ENCODE measurements at places on chromosomes 5 and 9.

DNA sequence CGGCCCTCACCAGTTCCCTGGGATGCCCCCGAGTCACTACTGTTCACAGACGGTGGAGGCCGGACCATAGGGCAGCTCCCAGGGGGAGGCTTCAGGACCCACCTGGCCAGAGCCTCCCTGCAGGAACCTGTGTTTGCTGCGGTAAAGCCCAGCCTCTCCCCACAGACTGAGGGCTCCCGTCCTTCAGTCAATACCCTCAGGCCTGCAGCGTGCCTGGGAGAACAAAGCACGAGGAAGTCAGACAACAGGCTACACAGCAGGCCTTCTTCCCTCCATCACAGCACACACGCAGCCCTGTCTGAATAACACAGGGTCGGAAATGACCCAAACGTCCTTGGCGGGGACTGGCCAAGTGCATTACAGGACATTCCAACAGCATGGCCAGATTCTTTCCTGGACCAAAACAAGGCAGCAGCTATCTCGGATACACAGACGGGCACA is 34.4 kb downstream of the COL23A1 start:
- no peak for DNase-seq

DNA sequence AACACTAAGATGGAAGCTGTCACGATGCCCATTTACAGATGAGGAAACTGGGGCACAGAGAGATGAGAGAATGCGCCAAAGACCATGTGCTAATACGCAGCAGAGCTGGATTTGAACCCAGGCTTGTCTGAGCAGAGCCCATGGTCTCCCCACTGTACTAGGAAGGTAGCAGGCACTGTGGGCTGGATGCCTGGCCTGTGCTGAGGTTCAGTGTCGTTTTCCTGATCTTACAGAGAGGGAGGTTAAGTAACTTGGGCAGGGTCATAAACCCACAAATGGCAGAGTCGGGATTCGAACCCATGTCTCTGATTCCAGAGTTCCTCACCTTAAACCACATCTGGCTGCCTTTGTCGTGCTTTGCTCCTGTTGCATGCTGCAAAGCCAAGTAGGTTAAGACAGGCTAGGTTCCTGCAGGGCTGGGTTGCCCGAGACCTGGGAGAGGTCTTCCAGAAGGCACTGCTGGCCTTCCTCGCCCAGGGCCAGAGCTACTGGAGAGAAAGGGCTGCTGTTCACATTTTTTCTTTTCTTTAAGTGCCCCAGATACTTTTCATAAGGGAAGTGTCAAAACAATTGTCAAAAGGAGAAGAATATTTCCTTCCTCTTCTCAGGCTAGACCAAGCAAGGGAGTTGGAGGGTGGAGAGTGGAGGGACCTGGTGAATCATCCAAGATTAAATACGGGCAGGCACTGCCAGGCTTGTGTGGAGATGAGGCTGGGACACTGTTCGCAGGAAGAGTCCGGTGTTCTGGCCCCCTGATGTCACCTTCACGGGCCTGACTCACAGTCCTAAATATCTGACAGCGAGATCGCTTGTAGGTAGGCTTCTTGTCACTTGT is 3.2 kb downstream of the NEK6 start:
- DNase-seq = no peak

GRCh38 chr5:94849821-94850736 is 231.6 kb downstream of the SLF1 start:
- DNase-seq = peak; percentile 72

GRCh38 chr5:175921061-175921730 is 46.9 kb downstream of the THOC3 start:
- no peak for DNase-seq

DNA sequence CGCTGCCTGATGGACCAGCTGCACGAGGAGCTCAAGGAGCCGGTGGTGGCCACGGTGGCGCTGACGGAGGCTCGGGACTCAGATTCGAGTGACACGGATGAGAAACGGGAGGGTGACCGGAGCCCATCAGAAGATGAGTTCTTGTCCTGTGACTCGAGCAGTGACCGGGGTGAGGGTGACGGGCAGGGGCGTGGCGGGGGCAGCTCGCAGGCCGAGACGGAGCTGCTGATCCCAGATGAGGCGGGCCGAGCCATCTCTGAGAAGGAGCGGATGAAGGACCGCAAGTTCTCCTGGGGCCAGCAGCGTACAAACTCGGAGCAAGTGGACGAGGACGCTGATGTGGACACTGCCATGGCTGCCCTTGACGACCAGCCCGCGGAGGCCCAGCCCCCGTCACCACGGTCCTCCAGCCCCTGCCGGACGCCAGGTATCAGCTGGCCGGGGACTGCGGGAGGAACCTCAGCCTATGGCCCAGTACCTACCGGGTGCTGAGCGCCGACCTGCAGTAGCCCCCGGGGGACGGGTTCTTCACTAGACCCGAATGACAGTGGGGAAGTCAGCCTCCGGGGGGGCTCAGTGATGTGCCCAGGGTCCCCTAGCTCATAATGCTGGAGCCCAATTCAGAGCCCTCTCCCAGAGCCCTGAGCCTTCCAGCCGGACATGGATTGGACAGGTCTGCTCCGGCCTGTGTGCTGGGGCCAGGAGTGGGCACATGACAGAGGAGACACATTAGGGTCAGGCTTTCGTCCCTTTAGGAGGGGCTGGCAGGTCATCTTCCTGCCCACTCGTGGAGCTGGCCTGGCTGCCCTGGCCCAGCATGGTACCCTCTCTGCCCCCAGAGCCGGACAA is 33.0 kb downstream of the USP20 start:
- DNase-seq = no peak

GRCh38 chr5:132873119-132873929 is at the start of gene LEAP2:
LEAP2 (plus strand) TSS chr5:132873668; CDS start chr5:132873695, 27 bp downstream.
- DNase-seq = no peak

- no peak for DNase-seq
Observed at GRCh38 chr9:89886281-89886700, 281.5 kb downstream of the GADD45G start.

GRCh38 chr9:78280982-78281668 is 15.8 kb upstream of the PSAT1 start:
- DNase-seq = no peak

GRCh38 chr5:15601274-15601673 is 101.3 kb downstream of the FBXL7 start:
- no peak for DNase-seq

DNA sequence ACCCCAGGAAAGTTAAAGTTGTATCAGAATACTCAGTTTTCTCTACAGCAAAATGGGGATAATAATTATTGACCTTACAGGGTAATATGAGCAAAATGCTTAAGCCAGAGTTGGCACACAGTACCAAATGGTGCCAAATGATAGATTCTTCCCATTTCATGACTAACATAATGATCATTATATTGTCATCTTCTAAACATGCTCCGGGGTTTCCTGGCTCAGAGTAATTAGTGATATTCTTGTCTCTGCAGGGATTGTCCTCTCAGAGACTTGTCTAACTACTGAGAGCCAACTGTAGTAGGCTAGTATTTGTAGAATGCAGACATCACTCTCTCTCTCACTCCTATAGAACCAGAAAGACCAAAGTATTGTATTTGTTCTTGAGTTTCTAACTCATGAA is 25.2 kb upstream of the PPP2R2B start:
- DNase-seq = no peak

GRCh38 chr5:11973469-11973868 is 69.2 kb upstream of the CTNND2 start:
- no peak for DNase-seq

GRCh38 chr9:114051706-114052105 is 26.4 kb downstream of the AMBP start:
- DNase-seq = no peak

- DNase-seq = no peak
Observed at GRCh38 chr5:102719886-102720285, 35.2 kb upstream of the PAM start.

GRCh38 chr5:157918811-157919742 is 60.1 kb upstream of the CLINT1 start:
- no peak for DNase-seq

- DNase-seq = no peak
Observed at GRCh38 chr9:136059851-136060670, 35.0 kb downstream of the NACC2 start.

- DNase-seq = peak; percentile 6
Observed at GRCh38 chr5:132334812-132335211, 34.7 kb upstream of the SLC22A5 start.

DNA sequence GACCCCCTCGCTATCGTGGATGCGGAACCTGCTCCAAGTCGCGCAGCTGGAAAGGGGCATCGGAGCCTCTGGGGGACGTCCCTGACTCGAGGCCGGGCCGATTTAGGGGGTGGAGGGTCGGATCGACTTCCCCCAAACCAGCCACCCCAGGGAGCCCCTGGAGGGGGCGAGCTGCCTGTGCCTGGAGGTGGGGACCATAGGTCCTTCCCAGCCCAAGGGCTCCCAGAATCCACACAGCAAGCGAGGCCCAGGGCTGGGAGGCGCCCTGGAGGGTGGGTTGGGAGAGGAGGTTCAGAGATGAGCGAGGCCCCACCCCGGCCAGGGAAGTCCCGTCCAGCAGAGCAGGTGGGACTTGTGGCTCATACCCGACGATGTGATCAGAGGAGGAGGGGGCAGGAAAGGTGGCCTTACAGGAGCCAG is 147.6 kb downstream of the GAPVD1 start:
- DNase-seq = no peak

DNA sequence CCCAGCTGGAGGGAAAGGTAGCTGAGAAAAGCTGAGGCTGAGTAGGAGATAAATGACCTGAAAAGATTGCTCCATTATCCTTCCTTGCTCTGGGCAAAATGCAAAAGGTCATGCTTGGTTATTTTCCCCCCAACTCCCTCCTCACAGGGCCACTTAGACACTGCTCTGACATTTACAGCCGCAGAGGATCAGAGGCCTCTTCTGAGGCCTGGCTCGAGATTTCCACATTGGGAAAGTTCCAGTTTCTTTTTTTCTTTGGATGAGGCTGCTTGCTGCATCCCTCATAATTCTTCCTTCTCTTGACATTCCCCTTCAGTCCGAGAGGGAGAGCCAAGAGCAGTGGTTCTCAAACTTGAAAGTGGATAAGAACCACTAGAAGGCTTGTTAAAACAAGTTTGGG is 60.1 kb upstream of the HSPA9 start:
- DNase-seq = no peak

- DNase-seq = no peak
Observed at GRCh38 chr5:146725025-146725424, 153.5 kb downstream of the PPP2R2B start.

DNA sequence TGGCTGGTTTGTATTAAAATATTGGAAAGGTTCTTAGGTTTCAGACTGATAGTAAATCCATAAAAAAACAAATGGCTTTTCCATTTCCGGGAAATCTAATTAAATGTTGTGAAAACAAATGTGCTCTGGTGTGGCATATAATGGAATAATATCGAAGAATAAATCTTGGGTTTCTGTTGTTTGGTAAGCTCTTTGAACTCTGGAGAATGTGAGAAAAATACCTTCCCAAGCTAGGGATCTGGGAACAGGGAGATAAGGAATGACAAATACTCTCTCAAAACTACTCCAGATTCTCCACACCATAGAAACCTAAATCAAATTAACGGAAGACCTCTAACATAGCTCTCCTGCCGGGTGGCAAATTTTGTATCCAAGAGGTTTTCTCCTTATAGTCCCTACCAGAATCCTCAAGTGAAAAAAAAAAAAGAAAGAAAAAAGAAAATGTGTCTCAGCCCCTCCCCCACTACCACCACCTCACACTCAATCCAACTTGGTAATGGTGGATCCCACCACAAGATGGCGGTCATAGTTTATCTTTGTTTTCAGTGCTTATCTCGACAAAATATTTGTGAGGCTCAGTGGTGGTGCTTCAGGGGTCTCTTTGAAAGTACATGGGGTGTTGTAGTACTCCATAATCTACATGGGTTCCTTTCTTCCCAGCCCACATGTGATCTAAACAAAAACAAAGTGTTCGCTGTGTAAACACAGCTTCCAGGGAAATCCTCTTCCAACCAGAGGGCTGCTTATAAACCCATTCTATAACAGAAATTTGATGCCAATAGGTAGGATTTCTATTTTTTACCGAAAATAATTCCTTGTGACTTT is 54.5 kb upstream of the FST start:
- peak; percentile 27 for DNase-seq

DNA sequence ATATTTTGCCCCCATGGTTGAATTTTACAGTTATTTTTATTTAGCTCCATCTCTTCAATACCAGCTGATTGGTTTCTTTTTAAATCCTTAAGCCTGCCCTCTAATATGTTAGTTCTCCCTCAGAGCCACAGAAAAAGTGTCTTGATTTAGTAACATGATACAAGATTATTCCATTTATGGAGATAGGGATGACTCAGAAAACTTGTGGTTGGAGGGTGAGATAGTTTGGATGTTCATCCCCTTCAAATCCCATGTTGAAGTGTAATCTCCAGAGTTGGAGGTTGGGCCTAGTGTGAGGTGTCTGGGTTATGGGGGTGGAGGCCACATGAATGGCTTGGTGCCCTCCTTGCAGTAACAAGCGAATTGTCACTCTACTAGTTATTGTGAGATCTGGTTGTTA is 115.7 kb downstream of the FBXO38 start:
- DNase-seq = no peak

DNA sequence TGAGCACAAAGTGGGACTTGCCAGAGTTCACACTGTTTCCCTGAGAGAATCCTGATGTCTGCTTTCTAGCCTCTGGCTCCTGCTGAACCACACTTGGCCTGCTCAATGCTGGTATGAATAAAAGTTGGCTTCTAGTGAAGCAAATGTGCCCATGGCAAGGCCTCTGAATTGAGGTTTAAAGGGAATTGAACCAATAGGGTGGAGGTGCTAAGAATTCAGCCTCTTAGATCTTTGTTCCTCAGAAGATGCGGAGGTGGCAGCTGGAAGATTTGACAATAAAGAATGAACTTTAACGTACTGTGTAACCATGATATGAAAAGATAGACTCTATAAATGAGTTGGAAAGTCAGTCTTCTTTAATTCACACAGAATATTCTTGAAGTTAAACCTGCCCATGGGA is 57.2 kb downstream of the RASGRF2 start:
- DNase-seq = no peak

GRCh38 chr5:115396688-115397087 is 100.2 kb upstream of the CCDC112 start:
- DNase-seq = no peak

- DNase-seq = no peak
Observed at GRCh38 chr9:97695995-97696802, 941 bp downstream of the XPA start.

DNA sequence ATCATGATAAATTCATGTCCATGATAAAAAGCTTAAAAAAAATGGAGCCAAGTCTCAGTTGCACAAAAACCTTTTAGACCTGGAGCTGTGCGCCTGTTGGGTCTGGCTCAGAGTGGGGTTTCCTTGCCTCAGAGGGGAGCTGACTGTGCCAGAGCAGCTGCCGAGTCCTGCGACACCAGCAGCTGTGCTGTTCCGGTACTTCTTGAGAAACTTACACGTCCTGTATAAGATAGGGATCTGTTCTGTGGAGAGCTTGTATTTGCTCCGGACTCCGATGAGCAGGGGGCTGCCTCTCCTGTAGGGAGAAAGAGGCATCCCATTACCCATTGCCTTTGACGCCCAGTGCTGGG is 28.6 kb downstream of the GFPT2 start:
- no peak for DNase-seq

DNA sequence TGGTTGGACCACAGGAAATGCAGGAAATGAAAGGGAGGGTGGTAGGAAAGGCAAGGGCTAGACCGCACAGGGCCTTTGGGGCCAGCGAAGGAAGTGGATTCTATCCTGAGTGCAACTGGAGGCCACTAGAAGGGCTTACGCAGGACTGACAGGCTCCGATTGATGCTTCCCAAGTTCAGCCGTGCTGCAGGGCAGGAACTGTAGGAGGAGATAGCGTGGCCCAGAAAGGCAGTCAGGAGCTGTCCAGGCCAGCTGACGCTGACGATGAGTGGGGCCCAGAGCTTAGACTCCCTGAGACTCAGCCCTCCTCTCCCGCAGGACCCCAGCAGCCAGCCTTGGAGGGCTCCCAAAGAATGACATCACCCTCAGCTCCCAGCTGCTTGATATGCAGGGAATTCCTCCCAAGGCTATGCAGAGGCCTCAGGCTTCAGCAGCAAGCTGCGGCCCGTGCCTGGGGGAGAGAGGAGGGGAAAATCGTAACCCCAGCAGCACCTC is 48.8 kb downstream of the KCNIP1 start:
- no peak for DNase-seq
